Right cardiac atrium (tissue), 5 donors: ENCODE measurements at places on chromosomes 2 and 18. TPM values are rescaled to one million over a fixed set of nuclear protein-coding genes. Genes with fewer than 3 reads are reported as not detected.
A peak's percentile ranks its signal among the peaks of the same experiment; 100 is the strongest.

GRCh38 chr2:8487461-8487932, 194.4 kb upstream of the ID2 start:
- no peak for DNase-seq

- DNase-seq: no peak
Observed at GRCh38 chr2:126970583-126970982, 71.9 kb downstream of the TEX51 start.

DNA sequence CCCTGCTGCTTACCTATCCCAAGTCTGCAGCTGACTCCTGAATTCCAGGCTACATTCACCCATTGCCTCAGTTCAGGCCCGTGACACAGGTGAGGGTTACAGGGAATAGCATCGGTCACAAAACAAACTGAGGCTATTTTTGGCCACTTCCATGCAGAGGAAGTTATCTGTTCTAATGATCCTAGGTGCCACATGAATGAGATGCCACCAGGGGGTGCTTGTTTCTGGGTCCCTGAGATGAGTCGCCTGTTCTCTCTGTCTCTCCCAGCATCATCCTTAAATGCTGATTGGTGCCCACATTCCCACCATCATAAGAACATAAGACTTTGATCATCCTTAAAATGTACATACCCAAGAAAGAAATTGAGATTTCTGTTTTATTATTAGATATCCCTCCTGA, 119.0 kb upstream of the CELF4 start:
- no peak for DNase-seq

DNA sequence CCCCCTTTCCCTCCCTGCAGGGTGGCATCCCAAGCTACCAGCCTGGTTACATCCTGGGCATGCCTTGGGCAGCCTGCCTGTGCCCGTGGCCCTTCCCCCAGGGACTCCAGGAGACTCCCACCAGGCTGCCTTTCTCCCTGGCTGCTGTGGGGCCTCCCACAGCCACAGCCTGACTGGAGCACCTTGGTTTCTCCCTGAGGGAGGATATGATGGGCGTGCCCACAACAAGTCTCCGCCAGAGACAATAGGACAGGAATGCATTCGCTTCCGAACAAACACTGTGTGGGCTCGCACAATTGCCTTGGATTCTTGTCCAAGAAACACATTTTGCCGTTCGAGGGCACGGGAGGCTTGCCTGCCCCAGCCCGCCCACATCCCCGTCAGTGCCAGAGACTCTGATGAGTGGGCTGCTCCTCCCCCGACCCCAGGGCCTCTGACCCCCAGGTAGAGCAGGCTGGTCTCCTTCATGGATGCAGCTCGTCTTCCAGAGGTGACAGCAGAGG, 102.1 kb downstream of the SMAD7 start:
- peak; percentile 84 for DNase-seq

- no peak for DNase-seq
Observed at GRCh38 chr18:32042337-32042736, 23.7 kb downstream of the RNF125 start.

CXCR1 gene
- 0.09 TPM for polyA plus RNA-seq

CCBE1 gene
- polyA plus RNA-seq: 0.48 TPM
